Activated gamma-delta T cell (primary cell): ENCODE measurements at places on chromosomes 3 and 15.

DNA sequence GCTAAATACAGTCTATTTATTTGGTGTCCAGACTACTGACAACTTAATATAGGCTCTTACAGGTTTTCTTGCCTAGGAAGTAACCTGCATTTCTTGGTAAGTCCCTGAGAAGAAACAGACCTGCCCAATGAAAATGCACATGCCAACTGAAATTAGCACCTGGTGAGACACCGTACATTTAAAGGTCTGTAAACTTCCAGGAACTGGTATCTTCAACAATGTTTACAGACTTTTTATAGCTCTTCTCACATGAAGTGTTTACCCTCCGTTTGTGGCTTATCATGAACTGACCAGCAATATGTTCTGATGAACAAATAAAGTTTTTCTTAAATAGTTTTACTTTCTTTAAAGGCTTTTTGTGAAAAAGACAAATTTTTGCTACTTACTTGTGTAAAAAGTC lies 93.3 kb downstream of the PCCB start:
- DNase-seq: no peak

- no peak for DNase-seq
Observed at GRCh38 chr3:79517766-79518413, 249.9 kb downstream of the ROBO1 start.

- DNase-seq: no peak
Observed at GRCh38 chr3:111846039-111846438, 13.0 kb upstream of the PHLDB2 start.

GRCh38 chr3:5464649-5465048 lies 277.1 kb downstream of the EDEM1 start:
- no peak for DNase-seq

DNA sequence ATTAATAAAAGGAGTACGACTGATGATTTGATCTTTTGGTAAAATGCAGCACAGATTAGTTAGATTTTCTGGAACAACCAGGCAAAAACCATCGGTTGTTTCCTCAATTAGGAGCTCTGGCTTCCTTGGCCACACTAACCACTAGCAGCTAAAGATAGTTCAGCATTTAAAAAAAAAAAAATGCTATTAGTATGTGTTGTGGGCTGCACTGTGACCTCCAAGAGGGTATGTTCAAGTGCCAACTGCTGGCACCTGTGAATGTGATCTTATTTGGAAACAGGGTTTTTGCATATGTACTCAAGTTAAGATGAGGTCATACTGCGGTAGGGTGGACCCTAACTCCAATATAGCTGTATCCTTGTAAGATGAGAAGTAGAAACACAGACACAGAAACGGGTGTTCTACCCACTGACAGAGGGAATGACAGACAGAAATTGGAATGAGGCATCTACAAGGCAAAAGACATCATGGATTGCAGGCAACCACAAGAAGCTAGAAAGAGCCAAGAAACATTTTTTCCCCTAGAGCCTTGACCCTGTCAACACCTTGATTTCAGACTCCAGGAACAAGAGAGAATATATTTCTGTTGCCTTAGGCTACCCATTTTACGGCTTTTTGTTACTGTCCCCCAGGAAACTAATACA lies 534.6 kb upstream of the ROBO2 start:
- no peak for DNase-seq

DNA sequence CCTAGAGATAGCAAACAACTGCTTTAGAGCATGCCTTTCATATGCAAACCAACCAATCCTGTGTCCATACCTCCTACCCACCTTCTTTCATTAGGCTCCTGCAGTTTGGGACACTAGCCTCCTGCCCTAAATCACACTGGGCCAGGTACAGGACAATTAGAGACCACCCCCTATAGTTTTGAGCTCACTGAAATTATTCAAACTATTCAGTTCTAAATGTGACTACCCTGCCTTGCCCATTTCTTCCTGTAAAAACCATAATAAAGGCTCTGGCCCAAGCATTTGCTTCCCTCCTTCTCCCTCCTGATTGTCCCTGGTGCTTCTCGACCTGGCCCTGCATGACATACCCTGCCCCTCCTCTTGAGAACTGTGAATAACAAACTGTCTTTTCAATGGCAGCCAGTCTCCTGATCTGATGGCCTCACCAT lies 31.4 kb upstream of the LRIG1 start:
- no peak for DNase-seq

GRCh38 chr3:46006238-46007032 lies 10.8 kb upstream of the FYCO1 start:
- no peak for DNase-seq

GRCh38 chr15:25770031-25770430 lies 93.1 kb downstream of the ATP10A start:
- no peak for DNase-seq

- DNase-seq: no peak
Observed at GRCh38 chr3:52982839-52983238, 63.0 kb downstream of the SFMBT1 start.

DNA sequence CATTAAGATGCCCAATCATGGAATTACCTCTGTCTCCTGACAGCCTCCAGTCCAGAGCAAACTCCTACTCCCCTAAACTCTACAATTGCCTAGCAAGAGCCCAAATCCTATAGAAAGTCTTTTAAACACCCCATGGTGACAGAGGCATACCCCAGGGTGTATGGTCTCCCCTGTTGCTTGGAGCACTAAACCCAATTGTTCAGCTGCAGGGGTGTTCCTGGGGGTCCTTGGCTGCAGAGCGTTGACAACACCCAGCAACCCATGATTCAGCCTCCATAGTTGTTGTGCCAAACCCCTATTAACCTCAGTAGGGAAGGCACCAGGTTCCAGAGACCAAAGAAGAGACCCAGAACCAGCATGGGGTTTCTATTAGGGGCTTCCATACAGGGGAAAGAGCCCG lies 41.8 kb upstream of the NEDD4 start:
- no peak for DNase-seq

GRCh38 chr15:45674677-45675076 lies 39.8 kb downstream of the SQOR start:
- no peak for DNase-seq

GRCh38 chr3:71968544-71968943 lies 183.6 kb upstream of the PROK2 start:
- no peak for DNase-seq

DNA sequence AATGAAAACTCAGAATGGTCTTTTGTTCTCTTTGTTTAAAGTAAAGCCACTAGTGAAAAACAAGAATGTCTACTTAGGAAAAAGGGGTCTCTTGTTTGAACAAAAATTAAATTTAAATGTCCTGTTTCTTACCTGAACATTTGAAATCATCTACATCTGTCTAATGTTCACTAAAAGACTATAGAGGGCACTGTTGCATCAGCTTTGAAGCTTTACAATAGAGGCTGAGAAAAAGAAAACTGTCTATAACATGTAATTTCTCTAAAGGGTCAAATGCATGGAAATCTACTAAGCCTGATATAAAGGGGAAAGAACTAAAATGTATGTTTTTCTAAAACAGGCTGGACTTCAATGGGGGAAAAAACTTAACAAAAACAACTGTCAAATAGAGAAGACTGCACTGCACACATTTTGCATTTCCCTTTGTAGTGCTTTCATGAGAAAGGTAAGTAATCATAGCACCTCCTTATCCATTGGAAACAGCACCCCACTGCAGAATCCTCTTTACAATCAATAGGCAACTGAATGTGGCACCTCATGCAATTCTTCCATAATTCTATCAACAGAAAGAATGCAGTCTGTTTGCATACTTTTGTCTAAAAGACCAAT lies 26.3 kb downstream of the DPH6 start:
- DNase-seq: no peak

- no peak for DNase-seq
Observed at GRCh38 chr3:189630767-189631372, 319 bp upstream of the TP63 start.

DNA sequence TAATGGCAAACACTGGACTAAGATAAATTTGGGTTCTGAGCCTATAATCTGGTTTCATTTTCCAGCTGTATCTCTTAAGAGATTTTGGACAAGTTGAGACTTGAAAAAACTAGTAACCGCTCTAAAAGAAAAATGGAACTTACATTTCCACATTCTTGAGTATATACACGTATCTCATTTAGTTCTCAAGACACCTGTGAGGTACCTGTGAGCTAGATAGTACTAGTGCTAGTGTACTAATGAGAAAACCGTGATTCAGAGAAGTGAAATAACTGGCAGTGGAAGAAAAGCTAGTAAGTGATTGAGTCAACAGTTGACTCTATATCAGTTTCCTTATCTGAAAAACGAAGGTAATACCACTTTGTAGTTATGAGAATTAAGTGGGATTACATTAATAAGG lies 62.2 kb upstream of the PAQR5 start:
- DNase-seq: no peak

DNA sequence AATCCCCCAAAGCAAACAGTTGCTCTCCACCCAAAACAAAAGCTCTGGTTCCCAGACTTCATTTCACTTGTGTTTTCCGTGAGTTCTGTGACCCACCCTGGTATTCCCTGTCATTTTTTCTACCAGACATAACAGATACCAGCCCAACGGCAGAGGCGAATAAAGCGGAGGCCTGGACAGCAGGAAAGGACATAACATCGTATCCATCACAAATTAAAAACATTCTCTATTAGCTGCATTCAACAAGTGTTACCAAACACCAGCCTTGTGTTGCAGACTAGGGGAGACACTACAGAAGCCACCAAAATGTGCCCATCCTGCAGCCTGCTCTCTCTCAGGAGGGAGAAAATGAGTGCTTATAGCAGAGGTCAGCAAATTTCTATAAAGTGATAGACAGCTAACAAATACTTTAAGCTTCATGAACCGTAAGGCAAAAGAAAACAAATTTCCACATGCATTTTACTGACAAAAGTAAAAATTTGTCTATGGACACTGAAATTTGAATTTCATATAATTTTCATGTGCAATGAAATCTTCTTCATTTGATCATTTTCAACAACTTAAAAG lies 7.1 kb upstream of the FBN1 start:
- DNase-seq: no peak

DNA sequence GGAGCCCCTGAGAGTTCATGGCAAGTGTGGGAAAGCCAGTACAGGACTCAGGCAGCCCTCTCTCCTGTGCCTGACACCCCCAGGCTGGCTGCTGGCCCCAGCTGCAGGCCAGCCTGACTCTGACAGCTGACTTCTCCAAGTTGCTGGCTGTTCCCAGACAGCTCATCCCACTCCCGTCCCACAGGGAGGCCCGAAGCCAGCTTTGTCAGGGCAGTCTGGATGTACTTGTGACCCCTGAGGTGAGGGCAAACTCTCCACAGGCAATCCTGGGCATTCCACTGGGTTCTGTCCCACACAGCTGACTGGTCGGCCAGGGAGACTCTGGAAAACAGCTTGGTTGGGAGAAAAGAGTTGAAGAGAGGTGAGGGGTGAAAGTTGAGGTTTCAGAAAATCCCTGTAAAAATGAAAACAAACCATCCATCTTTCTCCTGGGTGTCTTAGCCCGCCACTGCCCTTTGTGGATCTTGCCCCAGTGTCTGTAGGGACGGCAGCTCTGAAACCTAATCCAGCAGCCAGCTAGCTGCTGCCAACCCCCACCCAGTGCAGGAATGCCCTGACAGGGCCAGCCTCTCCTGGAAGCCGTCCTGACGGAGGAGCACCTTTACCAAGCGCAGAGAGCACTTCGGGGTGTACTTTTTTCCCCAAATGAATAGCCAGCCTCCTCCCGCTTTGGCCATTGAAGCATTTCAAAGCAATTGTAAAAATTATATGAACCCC lies 87.9 kb downstream of the DNAJB8 start:
- DNase-seq: no peak
